ENCODE measurements at places on chromosomes 7 and 10.
A peak's percentile ranks its signal among the peaks of the same experiment; 100 is the strongest.

DNA sequence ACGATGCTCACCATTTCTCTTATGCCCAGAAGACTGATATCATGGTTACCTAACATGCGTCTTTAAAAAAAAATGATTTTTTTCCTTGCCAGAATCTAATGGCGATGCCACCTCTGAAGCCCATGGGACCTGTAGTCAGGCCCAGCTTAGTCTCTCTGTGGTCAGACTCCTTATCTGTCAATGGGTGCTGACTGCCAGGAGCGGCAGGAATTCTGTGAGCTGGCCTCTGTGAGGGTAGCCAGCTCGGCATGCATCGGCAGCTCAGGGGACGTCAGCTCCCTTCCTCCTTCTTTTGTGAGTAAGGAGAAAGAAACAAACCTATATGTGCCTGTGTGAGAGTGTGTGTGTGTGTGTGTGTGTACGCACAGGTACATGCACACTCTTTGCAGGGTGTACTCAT, 49.9 kb upstream of the ZRANB1 start:
- DNase-seq = no peak

DNA sequence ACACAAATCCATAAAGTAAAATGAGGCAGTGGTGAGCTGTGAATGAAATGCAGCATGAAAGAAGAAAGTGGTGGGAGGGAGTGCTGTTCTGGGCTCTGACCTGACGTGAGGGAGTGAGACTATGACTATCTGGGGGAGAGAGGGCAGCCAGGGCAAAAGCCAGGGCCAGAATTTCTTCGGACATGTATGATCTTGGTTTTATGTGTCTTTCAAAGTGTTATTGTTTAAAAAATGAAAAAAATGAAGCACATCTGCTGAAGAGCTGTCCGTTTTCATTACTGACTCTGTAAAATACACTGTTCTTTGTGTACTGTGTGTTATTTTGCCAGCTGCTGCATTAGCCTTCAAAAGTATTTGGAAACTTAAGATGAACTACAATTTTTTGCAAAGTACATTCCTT, 70.2 kb upstream of the KLF14 start:
- DNase-seq = no peak

DNA sequence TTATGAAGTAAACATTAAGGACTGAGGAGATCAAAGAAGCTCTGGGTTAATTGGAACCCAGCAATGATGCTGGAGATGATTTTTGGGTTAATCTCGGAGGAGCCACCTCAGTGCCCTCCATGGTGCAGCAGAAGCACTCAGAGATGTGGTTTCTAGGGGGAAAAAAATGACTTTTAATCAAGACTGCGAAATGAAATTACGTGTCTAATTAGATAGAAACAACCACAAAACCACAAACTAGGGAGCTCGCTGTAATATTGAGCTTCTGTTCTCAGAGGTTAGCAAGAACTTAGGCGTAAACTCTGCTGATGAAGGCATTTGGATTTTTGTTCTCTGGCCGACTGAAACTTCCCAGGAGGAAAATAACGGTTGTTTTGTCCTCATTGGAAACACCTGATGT, 319.0 kb downstream of the GRID1 start:
- peak; percentile 25 for DNase-seq

GRCh38 chr7:9507290-9507689, 1073.9 kb downstream of the NXPH1 start:
- no peak for DNase-seq

DNA sequence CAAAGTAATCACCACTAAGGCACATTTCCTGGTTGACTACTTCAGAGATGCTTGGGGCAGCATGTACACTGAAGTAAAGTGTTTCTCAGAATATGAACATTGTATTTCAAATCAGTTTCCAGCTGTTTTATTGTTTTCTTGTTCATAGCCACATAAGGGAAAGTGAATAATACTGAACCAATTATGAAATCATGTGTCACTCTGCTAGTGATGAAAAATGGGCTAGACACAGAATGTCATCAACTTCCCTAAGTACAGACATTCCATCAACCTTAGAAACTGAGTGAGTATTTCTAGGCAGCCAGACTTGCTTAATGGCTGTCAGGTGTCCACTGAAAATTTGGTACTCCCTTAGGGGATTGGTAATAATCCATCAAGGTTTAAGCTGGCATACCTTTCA, 603.5 kb downstream of the ARL4A start:
- DNase-seq = no peak

DNA sequence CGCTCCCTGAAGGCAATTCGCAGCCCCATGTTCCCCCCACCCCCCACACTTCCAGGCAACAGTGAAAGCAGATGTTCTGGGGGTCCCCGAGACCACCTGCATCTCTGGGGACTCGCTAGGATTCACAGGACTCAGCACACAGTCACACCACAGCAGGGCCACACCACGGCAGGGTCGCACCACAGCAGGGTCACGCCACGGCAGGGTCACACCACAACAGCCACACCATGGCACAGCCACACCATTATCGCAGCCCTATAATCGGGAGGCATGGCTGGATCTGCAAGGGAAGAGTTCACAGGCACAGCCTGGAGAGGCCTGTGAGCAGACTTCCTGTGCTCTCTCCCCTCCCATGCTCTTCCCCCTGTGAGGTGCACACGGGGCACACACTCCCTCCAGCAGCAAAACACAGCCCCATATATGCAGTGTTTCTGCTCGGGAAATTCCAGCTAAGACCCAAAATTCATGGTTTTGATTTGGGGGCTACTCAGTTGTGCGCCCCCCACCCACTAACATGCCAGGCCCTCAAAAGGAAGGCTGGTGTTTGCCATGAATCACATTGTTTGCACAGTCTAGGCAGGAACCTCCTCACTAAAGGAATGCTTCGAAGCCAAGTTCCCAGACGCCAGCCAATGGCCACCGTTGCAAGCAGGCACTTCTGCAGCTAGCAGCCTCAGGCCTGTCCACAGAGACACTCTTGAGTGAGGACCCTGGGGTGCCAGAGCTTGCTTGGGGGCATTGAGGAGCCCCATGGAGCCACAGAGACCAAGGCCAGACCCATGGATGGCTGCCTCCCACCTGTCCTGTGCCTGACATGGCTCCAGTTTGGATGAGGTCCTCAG, 7.0 kb upstream of the DPYSL4 start:
- DNase-seq = no peak

GRCh38 chr10:79361726-79362397, 14.6 kb downstream of the PPIF start:
- peak; percentile 17 for DNase-seq

DNA sequence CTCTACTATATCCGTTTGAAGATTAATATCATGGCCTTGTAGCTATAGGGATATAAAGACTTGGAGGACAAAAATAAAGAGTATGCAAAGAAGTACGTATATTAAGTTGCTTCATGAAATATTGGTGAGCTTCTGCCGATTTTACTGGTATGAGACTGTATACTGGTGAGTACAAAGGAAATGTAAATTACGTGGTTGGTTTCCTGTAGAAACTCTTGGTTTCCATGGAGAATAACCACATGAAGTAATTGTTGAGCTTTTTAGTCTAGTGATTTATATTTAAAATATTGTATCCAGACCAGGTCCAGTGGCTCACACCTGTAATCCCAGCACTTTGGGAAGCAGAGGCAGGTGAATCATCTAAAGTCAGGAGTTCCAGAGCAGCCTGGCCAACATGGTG, 32.2 kb upstream of the GLI3 start:
- DNase-seq = no peak

GRCh38 chr10:88896372-88896993, 16.4 kb downstream of the STAMBPL1 start:
- peak; percentile 53 for DNase-seq

DNA sequence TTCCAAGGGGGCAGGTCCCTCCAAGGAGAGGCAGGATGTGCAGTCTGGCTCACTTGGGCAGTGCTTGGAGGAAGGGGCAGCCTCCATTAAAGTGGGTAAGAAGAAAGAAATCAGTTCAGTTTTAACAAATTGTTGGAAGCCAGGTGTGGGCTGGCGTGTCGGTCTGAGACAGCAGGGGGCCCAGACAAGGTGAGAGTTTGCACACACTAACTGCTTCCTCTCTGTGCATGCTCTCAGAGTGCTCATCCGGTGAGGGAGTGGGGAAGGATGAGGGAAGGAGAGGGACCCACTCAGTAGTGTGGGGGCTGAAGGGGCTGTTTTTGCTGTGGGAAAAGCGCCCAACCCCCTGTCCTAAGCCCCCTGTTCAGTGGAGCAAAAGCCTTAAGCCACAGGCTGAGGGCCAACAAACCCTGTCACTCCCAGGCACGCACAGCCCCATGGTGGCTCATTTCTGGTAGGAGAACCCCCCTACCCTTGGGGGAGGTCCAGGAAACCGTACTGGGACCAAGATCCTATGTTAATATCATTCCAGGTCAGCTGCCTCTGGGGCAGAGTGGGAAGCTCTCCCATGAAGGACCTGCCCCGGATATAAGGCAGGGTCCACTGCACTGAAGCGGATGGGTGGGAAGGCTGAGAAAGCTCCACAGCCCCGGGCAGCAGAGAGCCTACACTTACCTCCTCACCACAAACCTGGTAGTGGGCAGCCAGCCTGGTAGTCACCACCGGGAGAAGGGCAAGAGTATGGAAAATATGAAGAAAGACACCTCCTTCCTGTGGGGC, 5.1 kb upstream of the PCBD1 start:
- no peak for DNase-seq

DNA sequence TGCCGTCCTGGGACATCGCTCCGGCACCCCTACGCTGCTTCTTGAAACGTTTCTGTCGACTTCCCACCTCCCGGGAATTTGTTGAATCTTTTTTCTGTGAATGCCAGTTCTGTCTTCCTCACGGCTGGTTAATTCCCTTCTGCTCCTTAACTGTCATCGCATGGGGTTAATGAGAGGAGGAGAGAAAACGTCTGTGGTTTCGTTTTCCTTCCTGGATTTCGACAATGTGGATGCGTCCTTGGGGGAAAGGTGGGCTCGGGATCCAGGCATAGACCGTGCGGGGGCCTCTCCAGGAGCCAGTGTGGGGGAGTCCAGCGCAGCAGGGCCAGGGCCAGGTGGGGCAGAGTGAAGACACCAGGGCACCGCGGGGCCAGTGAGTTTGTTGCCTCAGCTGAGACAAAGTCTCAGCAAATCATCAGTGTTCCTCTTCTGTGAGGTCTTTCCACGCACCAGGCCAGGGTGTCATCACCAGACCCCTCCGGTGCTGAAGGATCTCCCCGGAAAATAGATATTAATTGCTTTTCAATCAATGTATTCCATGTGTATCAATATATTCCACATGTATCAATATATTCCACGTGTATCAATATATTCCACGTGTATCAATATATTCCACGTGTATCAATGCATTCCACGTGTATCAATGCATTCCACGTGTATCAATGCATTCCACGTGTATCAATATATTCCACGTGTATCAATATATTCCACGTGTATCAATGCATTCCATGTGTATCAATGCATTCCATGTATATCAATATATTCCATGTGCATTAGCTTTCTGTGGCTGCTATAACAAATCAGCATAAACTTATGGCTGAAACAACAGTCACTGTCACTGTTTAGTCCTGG, 33.7 kb upstream of the CFAP46 start:
- no peak for DNase-seq

DNA sequence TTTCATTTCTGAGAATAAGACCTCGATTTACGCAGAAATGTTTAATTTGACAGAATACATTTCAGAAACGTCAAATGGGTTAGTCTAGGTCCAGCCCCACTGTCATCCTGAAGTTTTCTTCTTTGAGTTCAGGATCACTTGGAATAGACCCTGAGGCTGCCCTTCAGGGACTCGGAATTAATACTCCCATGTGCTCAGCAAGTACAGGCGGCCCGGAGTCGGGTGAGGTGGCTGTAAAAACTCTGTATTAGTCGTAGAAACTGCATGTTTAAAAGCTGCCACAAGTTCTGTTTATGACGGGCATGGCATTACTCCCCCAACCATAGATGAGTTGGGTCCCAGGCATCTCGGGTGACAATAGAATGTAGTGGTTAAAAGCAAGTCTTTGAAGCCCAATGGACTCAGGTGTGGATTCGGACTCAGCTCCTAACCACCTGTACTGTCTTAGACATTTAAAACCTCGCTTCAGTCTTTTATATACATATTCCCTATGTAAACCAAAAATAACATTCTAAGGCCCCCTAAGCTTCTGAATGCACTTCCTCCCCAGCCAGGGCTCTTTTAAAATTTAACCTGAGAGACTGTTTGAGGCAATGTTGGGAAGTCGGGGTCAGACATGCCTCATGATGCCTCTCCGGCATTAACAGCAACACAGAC, 216.3 kb downstream of the ADARB2 start:
- no peak for DNase-seq

DNA sequence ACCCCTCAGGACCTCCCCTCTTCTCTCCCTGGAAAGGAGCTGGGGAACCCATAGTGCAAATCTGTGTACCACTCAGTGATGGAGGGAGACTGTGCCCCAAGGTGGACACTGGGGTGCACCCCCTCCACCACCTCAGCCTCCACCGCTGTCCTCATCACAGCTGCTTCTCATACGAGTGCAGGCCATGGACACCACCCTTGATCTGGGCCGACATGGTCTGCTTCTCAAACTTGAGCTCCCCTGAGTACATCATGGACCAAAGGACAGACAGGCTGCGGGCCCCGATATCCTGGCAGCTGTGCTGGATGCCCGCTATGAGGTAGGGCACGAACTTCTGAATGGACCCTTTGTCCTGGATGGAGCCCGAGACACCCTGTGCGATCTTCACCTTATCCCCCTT, 142.6 kb upstream of the KCNMA1 start:
- no peak for DNase-seq

- DNase-seq = no peak
These were observed 33.0 kb downstream of the PTPRE start for GRCh38 chr10:127939786-127940330.

GRCh38 chr10:43209651-43210141, 57.2 kb downstream of the RASGEF1A start:
- DNase-seq = no peak

- DNase-seq = no peak
These were observed 156.0 kb upstream of the NFE2L3 start for GRCh38 chr7:25996006-25996408.

GRCh38 chr10:108036265-108036664, 871.8 kb upstream of the SORCS1 start:
- no peak for DNase-seq

GRCh38 chr7:30083334-30083733, 51.5 kb upstream of the MTURN start:
- DNase-seq = no peak

- no peak for DNase-seq
These were observed 2.5 kb downstream of the FZD1 start for GRCh38 chr7:91266689-91267090.

DNA sequence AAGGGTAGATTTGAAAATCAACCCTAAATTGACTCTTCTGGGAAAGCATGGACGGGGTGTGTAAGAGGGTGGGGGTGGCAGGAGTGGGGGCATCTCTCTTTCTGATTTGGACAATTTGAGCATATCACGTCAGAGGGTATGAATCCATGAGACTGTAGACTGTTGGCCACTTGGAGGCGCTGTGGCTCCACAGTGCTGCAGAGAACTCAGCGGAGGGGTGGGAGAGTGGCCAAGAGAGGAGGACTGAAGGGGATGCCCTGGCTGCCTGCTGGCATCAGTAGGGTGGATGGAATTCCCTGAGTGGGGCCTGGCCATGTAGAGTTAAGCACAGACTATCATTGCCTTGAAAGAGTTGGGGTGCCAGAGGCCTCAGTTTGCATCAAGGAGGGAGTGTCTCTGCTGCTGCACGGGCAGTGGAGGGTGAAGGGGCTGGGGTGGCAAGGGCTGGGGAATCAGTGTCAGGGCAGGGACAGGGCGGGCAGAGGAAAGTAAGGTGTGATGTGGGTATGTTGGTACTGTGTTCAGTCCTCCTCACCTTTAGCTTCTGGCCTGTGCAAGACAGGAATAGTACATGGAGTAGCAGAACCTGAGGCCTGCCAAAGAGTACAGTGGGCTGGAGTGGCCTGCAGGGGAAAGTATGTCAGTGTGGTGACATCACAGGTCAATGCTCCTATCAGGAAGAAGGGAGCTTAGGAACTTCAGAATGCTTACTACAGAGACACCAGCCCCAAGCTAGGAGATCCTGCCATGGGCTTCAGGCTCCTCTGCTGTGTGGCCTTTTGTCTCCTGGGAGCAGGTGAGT, 133.5 kb upstream of the PRSS58 start:
- peak; percentile 41 for DNase-seq
